ENCODE measurements at places on chromosomes 1 and 21.

GRCh38 chr21:42518215-42518614 is 4.6 kb downstream of the SLC37A1 start:
- no peak for DNase-seq

GRCh38 chr1:19974822-19975416 is 4.5 kb downstream of the PLA2G2A start:
- no peak for DNase-seq

DNA sequence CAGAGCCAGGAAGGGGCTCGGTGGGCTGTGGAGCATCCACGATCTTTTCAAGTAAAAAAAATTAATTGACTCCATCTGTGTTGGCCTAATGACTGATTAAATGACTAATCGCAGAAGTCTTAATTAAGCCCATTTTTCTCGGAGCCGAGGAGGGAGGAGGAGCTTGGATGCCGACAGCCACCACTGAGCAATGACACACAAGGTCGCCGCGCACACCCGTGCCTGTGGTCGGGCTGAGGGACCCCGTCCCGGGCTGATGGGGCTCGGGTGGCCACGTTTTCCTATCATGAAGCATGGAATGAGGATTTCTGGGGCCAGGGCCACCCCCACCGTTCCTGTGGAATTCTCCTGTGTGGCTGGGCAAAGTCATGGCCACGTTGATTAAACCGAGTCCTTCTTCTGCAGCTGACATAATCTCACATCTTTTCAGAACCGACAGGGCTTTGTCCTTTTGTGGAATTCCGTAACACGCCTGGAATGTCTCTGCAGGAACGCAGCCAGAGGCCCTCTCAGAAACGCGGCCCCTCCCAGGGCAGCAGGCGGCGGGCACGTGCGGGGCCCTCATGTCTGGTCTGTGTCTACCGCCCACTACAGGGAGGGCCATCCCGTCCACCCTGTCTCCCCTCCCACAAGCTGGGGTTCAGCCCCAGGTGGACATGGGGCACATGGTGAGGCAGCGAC is 60.7 kb downstream of the MORN1 start:
- DNase-seq, result no peak

DNA sequence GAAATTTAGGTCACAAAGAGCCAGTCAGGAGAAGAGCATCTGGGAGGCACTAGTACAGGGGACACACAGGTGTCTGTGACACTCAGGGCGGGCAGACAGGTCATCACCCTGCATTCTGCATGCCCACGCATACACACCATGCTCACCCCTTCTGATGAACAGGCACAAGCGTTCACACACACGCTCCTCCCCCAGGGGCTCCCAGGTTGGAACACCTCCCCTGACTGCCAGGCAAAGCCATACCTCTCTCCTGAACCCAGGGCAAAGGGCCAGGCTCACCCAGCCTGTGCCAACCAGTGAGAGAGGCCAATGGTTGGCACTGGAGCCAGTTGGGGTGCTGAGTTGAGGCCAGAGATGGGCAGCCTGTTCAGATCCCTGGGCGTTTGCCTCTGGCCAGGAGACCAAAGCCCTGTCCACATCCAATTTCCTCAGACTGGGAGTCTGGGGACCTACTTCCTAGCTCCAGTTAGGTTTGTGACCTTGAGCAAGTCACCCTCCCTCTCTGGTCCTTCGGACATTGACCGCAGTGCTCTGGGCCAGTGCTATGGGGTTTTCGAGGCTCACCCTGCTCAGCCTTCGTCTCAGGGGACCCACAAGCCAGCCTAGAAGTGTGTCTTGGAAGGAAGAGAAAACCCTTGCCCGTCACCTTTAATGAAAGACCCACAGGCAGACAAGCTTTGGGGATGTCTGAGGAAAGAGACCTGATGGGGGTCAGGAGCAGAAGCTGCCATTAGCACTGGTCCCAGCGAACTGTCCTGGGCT is 5.8 kb upstream of the LAD1 start:
- no peak for DNase-seq

GRCh38 chr1:21174654-21175323 is 1.9 kb downstream of the EIF4G3 start:
- no peak for DNase-seq

DNA sequence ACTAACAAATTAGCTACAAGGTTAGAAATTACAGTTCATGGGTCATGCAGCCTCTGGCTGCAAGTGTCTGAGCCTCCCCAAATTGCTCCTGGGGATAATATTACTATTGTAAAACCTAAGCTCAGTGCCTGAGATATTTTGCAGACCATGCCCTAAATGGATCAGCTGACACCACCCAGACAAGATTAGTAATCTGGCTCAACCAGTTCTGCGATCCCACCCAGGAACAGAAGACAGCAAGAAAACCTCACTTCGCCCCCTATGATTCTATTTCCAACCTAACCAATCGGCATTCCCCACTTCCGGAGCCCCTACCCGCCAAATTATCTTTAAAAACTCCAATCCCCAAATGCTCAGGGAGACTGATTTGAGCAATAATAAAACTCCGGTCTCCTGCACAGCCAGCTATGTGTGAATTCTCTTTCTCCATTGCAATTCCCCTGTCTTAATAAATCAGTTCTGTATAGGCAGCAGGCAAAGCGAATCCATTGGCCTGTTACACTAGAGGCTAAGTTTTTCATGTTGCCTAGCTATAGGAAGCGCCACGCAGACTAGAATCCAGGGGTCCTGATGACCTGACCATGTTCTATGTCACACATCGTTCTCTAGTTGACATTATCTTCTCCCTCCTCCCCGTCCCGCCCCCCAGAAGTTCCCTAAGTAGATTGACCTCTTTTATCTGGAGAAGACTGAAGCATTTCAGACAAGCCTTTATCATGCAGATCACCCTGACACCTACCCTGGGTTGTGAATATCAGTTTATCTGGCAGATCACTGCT is 22.4 kb upstream of the ZFYVE9 start:
- DNase-seq, result no peak

DNA sequence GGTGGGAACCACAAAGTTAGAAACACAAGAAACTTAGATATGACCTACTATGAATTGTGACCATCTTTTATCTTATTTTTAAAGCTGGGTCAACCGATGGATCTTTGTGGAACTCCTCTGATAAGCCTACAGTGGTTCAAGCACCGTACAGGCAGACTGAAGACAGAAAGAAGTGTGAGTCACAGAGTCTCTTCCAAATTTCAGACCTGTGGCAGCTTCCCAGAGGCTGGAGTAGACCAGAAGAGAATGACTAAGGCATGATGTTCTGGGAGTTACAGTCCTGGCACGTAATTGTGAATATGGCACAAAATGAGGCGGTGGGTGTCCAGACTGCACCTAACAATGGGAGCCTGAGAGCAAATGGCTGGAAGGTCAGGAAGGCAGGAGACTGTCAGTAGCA is 70.0 kb downstream of the LMO4 start:
- DNase-seq, result no peak

- DNase-seq, result peak; percentile 2
These were observed 45.5 kb downstream of the VPS13D start for GRCh38 chr1:12275370-12275769.

DNA sequence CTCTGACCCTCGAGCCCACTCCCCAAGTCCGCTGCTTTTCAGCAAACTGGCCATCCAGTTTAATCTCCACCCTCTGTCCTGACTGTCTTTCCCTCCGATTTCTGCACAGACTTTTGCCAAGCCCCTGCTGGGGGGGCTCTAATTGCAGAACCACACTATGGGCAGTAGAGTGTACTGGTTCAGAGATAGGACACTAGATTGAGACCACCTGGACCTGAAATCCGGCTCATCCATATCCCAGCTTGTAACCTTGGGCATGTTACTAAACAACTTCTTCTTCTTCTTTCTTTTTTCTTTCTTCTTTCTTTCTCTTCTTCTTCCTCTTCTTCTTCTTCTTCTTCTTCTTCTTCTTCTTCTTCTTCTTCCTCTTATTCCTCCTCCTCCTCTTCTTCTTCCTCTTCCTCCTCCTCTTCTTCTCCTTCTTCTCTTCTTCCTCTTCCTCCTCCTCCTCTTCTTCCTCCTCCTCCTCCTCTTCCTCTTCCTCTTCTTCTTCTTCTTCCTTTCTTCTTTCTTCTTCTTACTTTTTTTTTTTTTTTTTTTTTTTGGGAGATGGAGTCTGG is 7.7 kb downstream of the LRRC71 start:
- no peak for DNase-seq

DNA sequence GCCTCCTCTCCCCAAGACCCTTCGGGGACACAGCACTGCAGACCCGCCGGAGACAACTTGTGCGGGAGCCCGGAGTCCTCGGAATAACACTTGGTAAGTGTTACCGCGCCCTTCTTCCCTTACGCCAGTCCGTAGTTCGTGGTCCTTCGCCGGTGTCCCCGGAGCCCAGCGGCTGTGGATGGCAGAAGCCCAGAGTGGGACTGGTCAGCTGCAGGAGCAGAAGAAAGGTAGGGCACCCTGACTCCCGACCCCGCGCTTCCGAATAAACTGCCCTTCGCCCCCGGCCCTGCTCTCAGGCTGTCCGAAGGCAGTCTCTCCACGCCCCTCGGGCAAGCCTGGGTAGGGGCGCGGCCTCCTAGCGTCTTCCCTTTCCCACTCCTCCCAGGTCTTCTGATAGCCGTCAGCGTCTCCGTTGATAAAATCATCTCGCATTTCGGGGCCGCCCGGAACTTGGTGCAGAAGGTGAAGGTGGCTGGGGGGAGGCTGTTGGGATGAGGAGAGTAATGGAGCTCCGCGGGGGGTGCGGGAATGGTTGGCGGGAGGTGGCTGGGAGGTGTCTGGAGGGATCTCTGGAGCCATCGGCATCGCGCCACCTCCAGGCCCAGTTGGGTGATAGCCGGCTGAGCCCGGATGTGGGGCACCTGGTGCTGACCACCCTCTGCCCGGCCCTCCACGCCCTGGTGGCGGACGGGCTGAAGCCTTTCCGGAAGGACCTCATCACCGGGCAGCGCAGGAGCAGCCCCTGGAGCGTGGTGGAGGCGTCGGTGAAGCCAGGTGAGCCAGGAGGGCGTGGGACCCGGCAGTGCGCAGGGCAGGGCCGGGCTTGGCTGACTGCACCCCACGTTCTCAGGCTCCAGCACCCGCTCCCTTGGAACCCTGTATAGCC is 4.3 kb downstream of the RUSC1 start:
- no peak for DNase-seq

DNA sequence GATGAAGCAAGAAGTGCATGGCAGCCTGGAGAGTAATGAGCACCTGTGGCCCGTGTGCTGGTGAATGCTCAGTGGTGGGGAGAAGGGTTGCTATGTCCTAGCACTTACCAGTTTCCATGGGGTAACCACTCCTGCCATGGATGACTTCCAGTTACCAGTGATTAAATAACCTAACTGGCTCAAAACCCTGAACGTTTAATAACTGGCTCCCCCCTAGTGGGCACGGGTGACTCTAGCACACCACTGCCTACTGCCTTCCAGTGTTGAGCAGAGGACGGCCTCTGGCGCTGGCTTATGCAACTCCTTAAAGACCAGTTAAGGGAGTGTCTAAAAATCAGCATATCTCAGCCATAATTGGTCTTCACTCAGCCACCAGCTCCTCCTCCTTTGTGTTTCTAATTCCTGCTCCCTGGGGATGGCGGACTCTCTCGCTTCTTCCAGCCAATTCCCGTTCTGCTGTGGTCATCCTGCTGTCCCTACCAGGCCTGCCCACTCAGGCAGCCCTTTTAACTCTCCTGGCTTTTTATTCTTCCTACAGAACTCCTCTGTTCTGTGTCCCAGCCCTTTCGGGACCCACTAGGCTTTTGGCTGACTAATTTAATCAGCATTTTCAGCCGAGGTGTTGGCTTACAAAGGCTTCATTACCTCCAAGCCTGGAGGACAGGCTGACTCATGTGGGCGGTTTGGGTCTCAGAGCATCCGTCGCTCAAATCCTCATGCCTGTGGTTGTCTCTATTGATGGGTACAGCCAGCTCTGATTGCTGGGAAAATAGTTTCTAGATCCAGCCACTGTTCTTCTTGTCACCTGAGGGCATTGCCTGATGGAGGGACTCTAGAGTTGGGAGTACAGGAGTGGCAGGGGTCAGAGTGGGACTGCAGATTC is 332.4 kb downstream of the CAMTA1 start:
- no peak for DNase-seq

DNA sequence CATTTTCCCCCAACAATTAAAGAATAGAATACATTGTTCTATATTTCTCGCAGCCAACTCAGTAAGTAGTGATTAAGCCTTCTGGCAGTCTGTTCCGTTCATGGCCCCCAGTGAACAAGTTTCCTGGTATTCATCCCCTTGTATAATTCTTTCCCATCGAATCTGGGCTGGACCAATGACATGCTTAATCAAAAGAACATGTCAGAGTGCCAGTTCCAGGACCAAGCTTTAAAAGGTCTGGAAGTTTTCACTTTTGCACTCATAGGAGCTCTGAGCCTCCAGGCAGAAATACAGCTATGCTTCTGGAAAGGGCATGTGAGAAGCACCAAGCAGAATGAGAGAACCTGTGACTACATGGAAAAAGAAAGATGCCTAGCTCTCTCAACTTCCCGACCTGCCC is 22.5 kb upstream of the DPYD start:
- DNase-seq, result no peak

- DNase-seq, result peak; percentile 86
These were observed 34.9 kb upstream of the RUNX3 start for GRCh38 chr1:24964811-24965570.

- DNase-seq, result no peak
These were observed 392.5 kb upstream of the ZRANB2 start for GRCh38 chr1:71473331-71473730.

- DNase-seq, result no peak
These were observed 2.0 kb upstream of the ABCG1 start for GRCh38 chr21:42216726-42217572.

DNA sequence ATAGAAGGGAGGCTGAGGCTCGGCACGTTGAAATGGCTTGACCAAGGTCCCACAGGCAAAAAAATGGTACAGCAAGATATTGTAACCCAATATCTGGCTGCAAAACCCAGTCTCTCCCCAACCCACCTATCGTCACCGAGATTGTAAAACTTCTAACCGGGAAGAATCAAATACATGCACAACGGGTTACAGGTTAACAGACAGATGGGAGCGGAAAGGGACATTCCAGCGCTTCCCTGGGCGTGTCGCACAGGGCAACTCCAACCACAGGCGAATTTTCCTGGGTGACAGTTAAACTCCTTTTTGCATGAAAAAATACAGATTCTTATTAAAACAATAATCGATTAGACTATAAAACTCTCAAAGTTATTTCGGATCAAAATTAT is 31.8 kb upstream of the JUN start:
- DNase-seq, result no peak

DNA sequence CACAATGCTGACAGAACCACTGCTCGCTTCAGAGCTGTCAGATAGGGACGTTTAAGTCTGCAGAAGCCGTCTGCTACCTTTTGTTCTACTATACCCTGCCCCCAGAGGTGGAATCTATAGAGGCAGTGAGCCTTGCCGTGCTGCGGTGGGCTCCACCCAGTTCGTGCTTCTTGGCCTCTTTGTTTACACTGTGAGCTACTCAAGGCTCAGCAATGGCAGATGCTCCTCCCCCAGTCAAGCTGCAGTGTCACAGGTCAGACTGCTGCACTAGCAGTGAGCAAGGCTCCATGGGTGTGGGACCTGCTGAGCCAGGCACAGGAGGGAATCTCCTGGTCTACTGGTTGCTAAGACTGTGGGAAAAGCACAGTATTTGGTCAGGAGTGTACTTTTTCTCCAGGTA is 47.1 kb downstream of the LEPR start:
- DNase-seq, result no peak

DNA sequence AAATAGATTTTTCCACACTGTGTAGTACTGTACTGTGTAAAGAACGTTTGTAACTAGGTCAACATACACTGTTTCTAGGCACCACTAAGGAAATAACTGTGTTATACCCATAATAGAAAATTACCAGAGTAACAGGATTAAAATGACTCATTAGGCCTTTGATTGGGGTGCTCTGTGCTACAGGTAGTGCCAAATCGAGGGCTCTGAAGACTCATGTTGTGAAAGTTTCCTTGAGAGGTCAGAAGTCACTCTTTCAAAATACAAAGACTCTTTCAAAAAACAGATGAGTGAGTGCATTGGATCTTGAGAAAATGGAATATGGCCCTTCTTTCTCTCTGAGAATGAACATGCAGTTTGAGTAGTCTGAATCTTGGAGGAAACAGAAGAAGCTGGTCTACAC is 143.0 kb downstream of the MRPL39 start:
- no peak for DNase-seq

All from effector memory CD4-positive, alpha-beta T cell (primary cell).